ENCODE measurements at places on chromosomes 4 and X.
A peak's percentile ranks its signal among the peaks of the same experiment; 100 is the strongest.

- DNase-seq: no peak
These were observed 17.4 kb downstream of the DCX start for GRCh38 chrX:111394569-111394968.

GRCh38 chr4:164215113-164215741 is 538.7 kb upstream of the SMIM31 start:
- no peak for DNase-seq

DNA sequence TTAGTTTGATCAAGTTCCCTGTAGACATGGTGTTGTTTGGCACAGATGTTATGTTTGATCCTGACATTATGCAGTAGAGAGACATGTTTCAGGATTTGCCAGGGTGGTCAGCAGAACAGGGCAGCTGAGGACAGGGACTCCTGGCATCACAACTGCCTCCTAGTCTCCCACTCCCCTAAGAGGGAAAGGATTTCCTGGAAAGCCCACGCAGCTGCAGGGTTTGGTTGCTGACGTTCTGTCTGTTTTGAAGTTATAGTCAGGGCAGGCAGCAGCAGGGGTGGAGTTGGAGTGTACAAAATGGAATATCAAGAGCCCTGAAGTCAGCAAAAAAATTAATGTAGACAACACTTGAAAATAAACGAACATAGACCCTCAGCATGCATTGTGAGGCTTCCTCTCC is 125.4 kb downstream of the CPE start:
- DNase-seq: no peak

- DNase-seq: no peak
These were observed 232.5 kb upstream of the INTU start for GRCh38 chr4:127400276-127400675.

GRCh38 chr4:40990236-40990898 is 224.0 kb downstream of the APBB2 start:
- peak; percentile 97 for DNase-seq

GRCh38 chr4:71232056-71232430 is 106.8 kb upstream of the SLC4A4 start:
- DNase-seq: no peak

- no peak for DNase-seq
These were observed 14.8 kb upstream of the PABPC4L start for GRCh38 chr4:134216411-134216810.

DNA sequence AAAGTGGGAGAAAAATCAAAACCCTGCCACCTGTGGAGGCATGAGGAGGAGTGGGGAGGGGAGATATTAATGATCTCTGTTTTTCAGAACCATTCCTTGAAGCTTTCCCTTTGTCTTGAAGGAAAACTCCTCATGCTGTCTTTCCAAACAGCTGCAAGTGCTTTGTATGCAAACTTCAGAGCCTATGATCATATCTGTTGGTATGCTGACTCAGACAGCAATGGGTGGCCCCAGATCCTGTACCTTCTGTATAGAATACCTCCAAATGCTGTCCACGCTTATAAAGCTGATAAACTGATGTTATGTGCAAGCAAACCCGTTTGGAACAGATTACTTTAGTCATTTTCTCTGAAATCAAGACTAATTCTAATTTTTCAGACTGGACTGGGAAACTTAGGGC is 31.9 kb downstream of the BMP15 start:
- DNase-seq: no peak

DNA sequence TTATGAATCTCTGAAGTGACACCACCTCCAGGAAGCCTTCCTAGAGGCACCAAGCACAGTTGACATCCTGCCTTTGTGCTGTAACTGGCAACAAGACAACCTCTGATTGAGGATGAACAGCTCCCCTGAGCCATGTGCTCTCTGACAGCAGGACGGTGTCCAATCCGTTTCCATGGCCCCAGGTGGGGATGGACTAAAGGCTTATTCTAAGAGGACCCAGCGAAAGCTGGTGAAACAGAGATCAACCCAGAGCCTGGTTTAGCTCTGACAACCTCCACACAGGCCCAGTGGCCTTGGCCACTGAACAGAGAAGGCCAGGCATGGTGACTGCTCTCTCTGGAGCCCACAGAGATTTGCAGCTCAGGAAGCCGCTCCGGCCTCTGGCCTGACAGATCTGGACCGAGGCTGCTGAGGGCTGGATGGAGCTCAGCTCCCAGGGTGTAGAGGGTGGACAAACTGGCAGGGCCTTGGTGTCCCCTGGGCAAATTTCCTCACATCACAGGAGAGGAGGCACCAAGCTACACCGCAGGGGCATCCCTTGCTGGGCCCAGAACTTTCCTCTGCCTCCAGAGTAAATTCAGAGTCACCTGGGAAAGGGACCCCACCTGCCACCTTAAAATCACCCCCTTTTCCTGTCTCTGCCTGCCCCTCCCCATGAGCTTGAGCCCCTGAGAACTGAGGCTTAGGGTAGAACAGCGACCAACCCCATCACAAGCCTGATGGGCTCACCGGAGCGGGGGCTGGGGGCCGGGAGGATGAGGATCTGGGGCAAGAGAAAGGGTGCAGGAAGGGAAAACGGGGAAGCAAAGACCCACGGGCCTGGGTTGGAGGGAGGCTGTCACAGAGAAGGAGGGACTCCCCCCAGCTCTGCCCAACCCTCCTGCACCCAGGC is 40.2 kb downstream of the HMX1 start:
- no peak for DNase-seq

DNA sequence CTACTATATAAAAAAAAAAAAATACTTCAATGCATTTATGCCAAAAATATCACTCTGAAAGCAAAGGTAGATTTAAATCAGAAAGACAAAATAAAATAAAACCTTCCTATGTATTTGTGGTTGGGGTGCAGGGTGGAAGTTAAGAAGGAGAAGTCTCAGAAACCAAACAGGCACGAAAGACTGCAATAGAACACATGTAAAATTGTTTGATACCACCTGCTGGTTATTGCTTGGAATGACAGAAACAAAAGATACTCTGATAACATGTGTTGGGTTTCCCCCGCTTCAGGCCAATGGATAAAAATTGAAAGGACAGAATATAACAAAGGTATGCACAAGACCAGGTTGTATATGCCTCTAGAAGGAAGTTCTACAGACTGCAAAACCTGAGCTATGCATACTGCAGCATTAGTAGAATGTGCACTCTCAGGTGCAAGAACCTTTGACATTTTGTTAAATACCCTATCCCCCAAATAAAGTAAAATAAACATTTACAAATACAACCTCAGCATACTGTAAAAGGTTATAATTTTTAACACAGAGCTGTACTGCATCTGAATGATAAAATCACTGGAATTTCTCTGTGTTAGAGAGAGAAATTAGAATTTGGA is 118.8 kb downstream of the GABRA2 start:
- DNase-seq: peak; percentile 26

GRCh38 chr4:165177725-165178666 is 29.4 kb upstream of the KLHL2 start:
- DNase-seq: no peak

- no peak for DNase-seq
These were observed 523.1 kb downstream of the MID1IP1 start for GRCh38 chrX:39324233-39324930.

DNA sequence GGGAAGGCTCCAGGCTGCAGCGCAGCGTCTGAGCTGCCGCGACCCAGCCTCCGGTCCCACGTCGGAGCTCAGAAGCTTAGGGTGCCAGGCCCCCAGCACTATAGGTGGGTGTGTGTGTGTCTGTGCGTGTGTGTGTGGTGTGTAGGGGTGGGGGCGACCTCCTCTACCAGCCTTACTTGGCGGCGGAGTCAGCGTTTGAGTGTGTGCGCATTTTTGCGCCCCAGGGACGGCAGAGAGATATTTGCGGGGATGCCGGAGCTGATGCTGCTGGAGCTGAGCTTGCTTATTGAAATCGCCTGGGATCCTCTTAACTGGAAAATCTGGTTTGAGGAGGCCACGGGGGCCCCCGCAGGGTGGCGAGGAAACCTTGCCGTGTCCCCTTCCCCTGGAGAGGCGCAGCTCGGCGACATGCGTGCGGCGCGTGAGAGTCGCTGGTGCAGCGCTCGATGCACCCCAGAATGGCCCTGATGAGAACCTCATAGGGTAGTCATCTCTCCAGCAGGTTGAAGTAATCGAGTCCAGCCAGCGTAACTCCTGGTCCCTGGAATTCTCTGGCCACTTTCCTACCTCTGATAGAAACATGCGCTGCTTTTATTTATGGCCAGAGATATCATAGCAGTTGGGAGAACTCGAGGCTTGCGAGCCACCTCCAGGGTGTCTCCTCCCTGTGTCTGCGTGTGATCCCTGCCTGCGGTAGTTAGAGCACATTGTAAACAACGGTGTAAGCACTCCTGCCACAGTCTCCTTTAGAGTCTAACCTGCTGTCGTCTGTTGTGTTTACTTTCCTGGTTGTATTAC is 2.7 kb downstream of the ADGRL3 start:
- DNase-seq: no peak

DNA sequence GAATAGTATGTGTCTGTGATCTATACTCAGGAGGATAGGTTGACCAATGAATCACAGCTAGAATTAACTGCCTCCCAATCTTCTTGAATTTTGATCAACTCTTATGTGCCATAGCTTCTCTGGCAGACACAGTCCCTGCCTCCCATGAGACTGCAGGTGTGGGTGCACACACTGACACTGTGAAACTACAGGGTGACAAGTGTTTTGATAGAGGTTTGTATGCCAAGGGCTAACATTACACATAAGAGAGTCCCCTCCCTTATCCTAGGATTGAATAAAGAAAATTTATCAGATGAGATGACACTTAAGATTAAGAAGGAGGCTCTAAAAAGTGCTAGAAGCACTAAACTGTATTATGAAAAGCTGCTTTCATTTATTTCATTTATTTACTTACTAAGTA is 218.4 kb upstream of the BMP3 start:
- no peak for DNase-seq

- no peak for DNase-seq
These were observed 117.7 kb downstream of the RELL1 start for GRCh38 chr4:37568489-37568888.

DNA sequence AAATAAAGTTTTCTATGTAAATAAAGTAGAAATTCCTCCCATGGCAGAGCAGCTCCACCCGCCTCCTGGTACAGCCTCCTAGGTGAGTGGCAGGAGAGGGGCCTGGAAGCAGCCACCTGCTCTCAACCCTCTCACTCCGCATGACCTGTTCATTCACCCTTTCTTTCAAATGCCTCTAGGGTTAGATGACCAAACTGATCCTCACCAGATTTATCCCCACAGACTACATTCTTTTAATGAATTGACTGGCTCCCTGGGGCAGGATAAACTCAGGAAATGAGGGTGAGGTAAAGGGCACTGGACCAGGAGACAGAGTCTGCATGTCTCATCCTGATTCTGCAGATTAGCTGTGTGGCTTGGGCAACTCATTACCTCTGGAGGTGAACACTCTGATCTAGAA is 32.6 kb upstream of the NKX6-1 start:
- DNase-seq: no peak

DNA sequence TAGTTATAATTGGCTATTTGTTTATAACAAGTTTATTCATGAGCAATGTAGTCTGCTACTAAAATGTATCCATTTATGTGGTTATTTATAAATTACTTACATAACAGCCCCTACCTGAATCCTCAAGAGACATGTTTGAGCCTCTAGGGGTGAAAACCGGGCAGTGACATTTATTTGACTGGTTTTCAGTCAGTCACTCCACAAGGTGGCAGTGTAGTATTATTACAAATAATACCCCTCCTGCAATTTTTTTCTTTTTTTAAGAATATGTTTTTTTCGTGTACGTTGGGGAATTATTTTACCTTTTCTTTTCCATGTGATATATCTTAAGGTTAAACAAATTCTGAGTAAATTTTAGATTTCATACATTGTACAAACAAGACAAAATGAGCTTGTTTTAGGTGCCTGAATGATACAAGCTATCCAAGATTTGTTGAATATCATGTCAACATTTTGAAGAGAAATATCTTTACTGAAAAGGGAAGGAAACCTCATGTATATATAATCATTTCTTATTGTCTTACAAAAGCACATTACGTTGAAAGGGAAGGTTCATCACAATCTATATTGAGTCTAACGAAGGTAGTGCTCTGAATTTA is 598.7 kb upstream of the TECRL start:
- DNase-seq: peak; percentile 40

DNA sequence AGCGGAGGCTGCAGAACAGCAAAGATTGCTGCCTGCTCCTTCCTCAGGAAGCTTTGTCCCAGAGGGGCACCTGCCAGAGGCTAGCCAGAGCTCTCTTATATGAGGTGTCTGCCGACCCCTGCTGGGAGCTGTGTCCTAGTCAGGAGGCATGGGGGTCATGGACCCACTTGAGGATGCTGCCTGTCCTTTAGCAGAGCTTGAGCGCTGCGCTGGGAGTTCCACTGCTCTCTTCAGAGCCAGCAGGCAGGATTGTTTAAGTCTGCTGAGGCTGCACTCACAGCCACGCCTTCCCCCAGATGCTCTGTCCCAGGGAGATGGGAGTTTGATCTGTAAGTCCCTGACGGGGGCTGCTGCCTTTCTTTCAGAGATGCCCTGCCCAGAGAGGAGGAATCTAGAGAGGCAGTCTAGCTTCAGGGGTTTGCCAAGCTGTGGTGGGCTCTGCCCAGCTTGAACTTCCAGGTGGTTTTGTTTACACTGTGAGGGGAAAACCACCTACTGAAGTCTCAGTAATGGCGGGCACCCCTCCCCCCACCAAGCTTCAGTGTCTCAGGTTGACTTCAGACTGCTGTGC is 10.9 kb downstream of the DCK start:
- DNase-seq: no peak

- no peak for DNase-seq
These were observed 182.1 kb downstream of the MOSPD2 start for GRCh38 chrX:15055146-15055930.

DNA sequence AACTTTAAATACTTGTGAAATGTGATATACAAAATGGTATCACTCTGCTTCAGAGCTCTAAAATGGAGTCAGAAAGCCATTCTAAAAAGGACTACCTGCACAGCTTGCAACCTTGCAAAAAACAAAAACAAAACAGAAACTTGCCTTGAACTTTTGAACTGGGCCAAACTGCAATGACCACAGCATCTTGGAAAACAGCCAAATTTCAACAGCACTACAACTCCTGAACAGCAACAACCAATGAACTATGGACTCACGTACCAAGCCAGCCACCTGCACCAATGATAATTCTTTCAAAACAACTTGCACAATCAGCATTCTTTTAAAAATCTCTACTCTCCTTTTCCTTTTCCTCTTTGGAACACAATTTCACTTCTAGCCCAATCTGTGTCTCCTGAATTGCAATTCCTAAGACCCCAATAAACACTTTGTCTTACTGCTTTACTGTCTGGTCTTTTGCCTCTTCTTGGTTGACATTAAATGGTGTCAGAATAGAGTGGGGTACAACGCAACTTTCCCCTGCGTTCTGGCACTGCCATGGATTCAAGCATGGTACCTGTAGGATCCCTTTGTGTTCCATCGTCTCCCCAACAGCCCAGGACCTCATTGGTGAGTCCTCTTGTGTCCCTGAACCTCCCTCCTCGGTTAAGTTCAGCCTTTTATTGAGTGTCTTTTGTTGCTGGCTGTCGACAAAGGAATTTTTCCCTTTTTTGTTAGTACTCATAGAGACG is 35.7 kb upstream of the FMR1 start:
- peak; percentile 18 for DNase-seq

- no peak for DNase-seq
These were observed 6.3 kb downstream of the CA5B start for GRCh38 chrX:15744181-15744867.

GRCh38 chr4:109982521-109982920 is 69.8 kb downstream of the EGF start:
- no peak for DNase-seq

All from fibroblast of mammary gland (primary cell).